CD8-positive, alpha-beta T cell (primary cell): ENCODE measurements at places on chromosomes 12 and 14.

- no peak for DNase-seq
Observed at GRCh38 chr14:82879949-82880535, 1346.4 kb upstream of the SEL1L start.

DNA sequence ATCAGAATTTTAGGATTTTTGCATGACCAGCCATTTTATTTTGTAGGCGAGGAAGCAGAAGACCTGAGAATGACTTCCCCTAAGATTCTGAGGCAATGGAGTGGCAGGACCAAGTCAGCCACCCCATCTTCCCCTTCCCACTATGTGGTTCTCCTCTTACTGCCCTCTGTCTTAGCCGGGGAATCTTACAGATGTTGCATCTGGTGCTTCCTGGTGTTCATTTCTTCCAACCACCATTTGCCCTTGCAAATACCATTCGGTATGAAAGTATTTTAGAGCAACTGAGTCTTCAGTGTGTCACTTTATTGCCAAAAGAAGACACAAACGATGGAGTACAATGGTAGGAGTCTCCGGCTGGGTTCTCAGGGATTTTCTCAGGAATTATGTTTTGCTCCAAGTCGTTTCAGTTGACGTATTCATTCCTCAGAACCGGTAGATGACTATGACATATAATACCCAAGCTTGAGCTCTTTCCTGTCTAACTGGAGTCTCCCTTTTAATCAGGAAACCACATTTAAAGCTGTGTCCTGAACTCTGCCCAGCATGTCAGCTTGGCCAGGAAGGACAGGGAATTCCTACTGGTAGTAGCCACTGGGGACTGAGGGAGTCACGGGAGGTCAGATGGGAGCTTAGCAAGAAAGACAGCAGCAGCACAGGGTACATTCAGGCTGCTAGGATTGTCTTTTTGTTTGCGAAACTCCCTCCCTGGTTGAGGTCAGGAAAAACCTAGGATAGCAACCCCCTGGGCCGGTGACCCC, 87.0 kb downstream of the SAMD4A start:
- no peak for DNase-seq

GRCh38 chr12:119730381-119730780, 62.4 kb downstream of the PRKAB1 start:
- DNase-seq = no peak

GRCh38 chr12:108317308-108318234, 21.5 kb downstream of the CMKLR1 start:
- DNase-seq = no peak

- no peak for DNase-seq
Observed at GRCh38 chr14:25394791-25395391, 344.9 kb upstream of the STXBP6 start.

GRCh38 chr12:6764011-6764828, 1.9 kb upstream of the PTMS start:
- DNase-seq = peak; percentile 63

- DNase-seq = no peak
Observed at GRCh38 chr12:112341046-112341825, 41.0 kb downstream of the HECTD4 start.

- DNase-seq = no peak
Observed at GRCh38 chr12:16300736-16301135, 23.3 kb upstream of the SLC15A5 start.

DNA sequence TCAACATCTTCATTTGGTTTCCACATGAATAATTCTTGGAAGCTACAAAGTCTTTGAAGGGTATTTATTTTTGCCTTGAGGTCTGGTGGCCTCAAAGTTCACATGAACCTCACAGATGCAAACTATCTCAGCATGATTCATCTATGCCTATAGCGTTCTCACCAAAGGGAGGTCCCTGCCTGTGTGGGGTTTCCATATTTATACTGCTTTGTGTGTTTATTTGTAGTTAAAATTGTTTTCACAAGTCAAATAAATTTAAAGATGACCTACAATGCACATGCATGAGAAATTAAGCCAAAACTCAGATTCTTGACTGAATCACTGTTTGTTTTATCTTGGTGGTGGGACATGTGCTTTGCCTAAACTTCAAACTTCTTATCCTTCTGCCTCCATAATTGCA, 176.7 kb downstream of the PPM1H start:
- no peak for DNase-seq

DNA sequence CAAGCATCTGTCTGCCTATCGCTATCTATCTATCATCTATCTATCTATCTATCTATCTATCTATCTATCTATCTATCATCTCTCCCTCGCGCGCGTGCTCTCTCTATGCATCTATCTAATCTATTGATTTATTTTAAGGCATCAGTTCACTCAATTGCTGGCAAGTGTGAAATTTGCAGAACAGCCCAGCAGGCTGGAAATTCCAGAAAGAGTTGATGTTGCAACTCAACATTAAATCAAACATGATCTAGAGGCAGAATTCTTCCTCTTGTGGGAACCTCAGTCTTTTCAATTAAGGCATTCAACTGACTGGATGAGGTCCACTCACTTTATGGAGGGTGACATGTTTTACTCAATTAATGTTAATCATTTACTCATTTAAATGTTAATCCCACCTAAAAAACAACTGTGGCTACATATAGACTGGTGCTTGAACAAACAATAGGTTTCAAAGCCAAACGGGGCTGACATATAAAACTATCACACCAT, 1210.8 kb downstream of the GALC start:
- DNase-seq = no peak

GRCh38 chr12:124440841-124441381, 126.5 kb downstream of the NCOR2 start:
- DNase-seq = no peak

DNA sequence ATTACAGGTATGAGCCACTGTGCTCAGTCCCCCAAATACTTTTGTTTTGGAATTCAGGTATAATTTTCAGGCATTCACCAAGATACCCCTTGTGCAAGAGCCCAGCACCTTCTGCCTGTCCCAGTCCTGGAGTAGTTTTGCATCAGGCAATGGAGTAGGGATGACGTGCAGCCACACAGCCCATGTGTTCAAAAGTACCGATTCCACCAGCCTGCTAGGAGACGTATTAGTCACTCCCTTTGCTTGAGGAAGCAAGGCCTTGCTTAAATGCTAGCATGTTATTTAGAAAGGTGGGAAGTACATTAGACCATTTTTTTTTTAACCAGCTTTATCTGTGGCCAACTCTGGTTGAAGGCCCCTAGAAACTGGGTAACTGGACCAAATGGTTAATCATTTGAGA, 15.0 kb upstream of the GALNT16 start:
- DNase-seq = no peak

GRCh38 chr12:129083121-129083840, 230.0 kb downstream of the GLT1D1 start:
- DNase-seq = no peak
